AG04450 (cell line): ENCODE measurements at places on chromosomes 13 and 19. TPM values are rescaled to one million over a fixed set of nuclear protein-coding genes. Genes with fewer than 3 reads are reported as not detected.

MYO16 gene
- 0.02 TPM in 2 replicates for polyA plus RNA-seq

MYCBP2 gene
- polyA plus RNA-seq: 49.4 and 51.2 TPM in 2 replicates

NPAS1 gene
- 0.30 and 0.36 TPM in 2 replicates for polyA plus RNA-seq

RBM42 gene
- polyA plus RNA-seq: 33.4 and 35.6 TPM in 2 replicates

COX6B2 gene
- polyA plus RNA-seq: 0.16 and 0.19 TPM in 2 replicates

KIR2DL3 gene
- not detected in 2 replicates for polyA plus RNA-seq

ATP1A3 gene
- polyA plus RNA-seq: 0.05 TPM in 1 of 2 replicates, not detected in the other

DNAJC15 gene
- 45.3 and 48.6 TPM in 2 replicates for polyA plus RNA-seq

EHD2 gene
- polyA plus RNA-seq: 84.0 and 126 TPM in 2 replicates

KCNN4 gene
- polyA plus RNA-seq: 0.12 and 0.32 TPM in 2 replicates

ZNF562 gene
- 14.2 and 17.0 TPM in 2 replicates for polyA plus RNA-seq

DIAPH3 gene
- 6.7 and 11.7 TPM in 2 replicates for polyA plus RNA-seq

FBN3 gene
- not detected in 2 replicates for polyA plus RNA-seq

BEST2 gene
- polyA plus RNA-seq: not detected in 2 replicates

CHAF1A gene
- polyA plus RNA-seq: 5.0 and 6.0 TPM in 2 replicates

VWA8 gene
- 10.4 and 12.4 TPM in 2 replicates for polyA plus RNA-seq
